Midbrain (tissue), 1 donor: ENCODE measurements at places on chromosomes 1 and 21.

DNA sequence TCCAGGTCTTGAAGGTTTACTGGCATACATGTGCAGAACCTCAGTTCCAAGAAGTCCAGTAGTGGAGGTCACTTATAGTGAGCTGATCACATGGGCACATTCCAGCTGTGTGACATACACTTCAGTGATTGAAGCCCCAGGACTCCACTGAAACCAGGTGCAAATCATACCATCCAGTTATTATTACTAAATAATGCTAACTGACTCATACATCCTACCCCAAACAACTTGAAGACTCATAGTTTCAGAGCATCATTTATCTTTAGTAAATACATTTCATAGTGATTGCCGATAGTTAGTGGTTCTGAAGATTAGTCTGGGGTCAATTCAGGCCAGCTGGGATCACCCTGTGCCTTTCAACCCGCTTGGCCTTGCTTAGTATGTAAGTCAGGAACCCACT, 137.9 kb upstream of the UBE2U start:
- DNase-seq: no peak

- DNase-seq: no peak
Observed at GRCh38 chr21:28910280-28910887, 82.3 kb downstream of the LTN1 start.

GRCh38 chr1:10494418-10494753, 19.6 kb downstream of the PEX14 start:
- no peak for DNase-seq

DNA sequence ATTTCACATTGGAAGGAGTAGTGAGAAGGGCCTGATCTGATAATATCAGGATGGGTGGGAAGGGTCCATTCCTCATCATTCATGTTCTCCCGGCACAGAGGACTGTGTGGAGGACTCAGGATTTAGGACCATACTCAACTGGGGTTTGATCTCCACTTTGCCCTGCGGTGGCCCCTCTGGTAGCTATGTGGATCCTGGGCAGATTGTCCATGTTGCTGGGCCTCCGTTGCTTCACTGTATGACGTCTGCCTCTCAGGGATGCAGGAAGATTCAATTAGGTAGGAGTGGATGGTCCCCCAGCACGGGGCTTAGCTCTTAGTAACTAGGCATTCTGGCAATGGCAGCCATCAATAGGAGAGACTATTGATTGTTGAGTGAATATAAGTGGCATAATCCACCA, 2.3 kb downstream of the ETS2 start:
- no peak for DNase-seq

- DNase-seq: no peak
Observed at GRCh38 chr1:106480629-106481028, 575.8 kb upstream of the PRMT6 start.

DNA sequence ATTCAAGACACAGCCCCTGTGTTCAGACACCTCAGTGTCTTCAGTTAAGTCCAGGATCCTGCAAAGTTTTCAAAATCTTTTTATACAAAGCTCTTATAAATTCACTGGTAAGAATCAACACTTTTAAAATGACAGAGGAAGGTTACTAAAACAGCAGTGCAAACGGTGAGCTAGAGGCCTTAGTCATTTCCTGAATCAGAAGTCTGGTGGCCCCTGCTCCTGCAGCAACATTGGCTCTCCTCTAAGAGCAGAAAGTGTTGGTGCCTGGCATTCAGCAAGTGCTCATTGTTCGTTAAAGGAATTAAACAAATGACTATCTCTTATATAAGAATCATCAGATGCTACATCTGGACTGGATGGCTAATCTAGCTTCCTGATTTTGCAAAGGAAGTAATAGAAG, 282.9 kb downstream of the PTGER3 start:
- DNase-seq: no peak

DNA sequence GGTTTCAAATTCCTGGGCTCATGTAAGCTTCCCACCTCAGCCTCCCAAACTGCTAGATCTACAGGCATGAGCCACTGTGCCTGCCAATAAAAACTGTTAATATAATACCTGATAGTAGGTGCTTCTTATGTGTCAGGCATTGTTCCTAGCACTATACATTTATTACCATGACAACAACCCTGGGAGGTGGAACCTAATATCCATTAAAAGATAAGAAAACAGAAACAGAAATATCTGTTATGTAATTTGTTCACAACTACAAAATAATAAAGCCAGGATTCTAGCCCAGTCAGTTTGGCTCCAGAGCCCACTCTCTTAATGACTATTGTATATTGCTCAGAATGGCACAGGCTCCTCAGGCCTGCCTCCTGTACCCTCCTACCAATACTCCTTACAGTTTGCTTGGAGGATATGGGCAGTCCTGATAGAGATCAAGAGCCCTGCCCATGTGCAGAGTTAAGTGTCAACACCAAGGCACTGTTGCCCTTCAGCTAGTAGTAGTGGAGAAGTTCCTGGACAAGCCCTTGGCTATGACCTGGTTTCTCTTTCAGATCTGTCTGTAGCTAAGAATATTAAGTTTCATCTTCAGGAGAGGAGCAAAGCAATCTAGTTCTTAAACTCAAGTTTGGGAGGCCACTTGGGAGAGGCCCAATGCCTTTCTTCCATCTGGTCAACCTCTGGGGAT, 22.4 kb downstream of the RPL5 start:
- DNase-seq: no peak

- no peak for DNase-seq
Observed at GRCh38 chr1:180642781-180643180, 11.0 kb downstream of the XPR1 start.

GRCh38 chr1:119841306-119841705, 30.0 kb upstream of the REG4 start:
- DNase-seq: no peak
